Stimulated activated CD8-positive, alpha-beta memory T cell treated with anti-CD3 and anti-CD28 coated beads, Interleukin-2, amount 100 ng/mL, for 48 hours (primary cell): ENCODE measurements at places on chromosomes 13 and 19.
A peak's percentile ranks its signal among the peaks of the same experiment; 100 is the strongest.

DNA sequence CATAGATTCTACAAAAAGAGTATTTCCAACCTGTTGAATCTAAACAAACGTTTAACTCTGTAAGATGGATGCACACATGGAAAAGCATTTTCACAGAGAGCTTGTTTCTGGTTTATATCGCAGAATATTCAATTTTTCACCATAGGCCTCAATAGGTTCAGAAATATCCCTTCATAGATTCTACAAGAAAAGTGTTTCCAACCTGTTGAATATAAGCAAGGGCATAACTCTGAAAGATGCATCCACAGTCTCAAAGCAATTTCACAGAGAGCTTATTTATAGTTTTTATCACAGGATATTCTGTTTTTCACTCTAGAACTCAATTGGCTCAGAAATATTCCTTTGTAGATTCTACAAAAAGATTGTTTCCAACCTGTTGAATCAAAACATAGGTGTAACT is 1483.6 kb downstream of the UQCRFS1 start:
- no peak for DNase-seq

DNA sequence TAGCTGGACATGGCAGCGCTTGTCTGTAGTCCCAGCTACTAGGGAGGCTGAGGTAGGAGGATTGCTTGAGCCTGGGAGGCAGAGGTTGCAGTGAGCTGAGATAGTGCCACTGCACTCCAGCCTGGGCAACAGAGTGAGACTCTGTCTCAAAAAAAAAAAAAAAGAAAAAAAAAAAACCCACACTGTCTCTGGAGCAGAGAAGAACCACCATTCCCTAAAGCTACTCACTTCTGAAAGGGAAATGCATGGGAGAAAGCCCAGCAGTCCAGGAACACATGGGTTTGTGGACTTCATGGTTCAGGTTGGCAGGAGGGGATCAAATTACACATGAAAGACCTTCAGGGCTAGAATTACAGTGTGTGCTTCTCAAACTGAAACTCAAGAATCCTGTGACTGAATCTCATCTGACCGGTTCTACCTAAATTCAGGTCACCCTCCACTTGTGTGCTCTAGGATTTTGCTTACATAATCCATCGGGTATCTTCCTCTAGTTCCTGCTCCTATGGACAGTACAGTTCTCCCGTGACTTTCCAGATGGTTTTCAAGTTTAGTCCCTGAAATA is 30.2 kb upstream of the CPB2 start:
- no peak for DNase-seq

GRCh38 chr19:29120466-29120865 is 92.5 kb downstream of the UQCRFS1 start:
- no peak for DNase-seq

- DNase-seq = no peak
Observed at GRCh38 chr13:80338781-80339562, 2.0 kb downstream of the SPRY2 start.

DNA sequence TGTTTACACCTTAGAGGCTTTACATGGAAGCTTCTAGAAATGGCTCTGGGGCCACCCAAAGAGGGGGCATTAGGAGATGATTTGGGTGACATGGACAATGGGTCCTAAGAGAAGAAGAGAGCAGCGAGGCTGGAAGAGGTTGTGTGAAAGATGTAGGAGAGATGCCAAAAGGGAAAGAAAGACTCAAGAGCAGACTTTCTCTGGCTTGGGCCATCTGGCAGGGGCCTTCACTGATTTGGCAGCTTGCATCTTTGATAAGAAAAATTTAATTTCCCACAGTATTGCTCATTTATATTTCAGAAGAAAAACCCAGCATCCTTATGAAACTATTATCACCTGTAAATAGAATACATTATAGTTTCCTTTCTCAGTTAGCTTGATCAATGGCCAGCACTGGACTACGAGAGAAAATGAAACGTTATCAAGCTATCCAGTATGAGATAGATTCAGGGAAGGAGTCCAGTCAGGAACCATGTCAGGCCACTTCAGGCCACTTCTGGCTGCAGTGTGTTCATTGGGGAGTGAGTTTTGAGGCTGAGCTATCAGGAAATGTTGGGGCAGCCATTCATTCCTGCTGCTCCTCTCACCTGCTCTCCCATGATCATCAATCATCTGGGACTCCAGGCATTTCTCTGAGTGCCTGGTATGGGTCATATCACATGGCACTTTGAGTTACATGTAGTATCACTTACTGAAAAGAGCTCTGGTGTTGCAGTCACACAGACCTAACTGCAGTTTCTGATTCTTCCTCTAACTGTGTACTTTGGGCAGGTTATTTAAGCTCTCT is 10.3 kb downstream of the SCEL start:
- no peak for DNase-seq

DNA sequence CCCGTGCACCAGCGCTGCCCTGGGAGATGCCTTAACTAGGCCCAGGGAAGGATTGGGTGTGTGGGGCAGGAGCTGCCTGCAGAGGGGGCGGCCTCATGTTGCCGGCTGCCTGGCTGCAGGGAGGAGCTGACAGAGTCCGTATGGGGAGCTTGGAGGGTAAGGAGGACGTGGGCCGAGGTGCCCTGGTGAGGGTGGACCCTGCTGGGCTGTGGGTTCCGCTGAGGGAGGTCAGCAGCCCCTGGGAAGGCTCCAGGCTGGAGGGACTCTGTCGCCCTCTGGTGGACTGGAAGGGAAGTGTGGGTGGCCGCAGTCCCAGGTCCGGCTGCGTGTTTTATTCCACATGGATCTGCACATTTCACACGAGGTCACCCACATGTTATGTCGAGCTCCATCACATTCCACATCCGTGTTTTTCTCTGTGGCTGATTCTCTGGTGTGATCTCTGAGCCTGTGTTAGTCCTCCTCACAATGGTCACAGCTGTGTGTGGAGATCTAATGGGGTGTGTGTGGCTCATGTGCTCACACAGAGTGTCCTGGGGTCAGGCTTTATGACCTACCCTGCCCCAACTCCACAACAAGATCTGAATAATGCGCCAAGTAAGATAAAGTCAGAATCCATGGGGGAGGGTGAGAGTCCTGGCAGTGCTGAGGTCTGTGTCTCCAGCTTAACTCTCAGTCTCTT is 1.8 kb upstream of the CEACAM8 start:
- DNase-seq = peak; percentile 4

- no peak for DNase-seq
Observed at GRCh38 chr13:97975280-97975847, 21.9 kb downstream of the IPO5 start.

GRCh38 chr13:72403396-72404010 is 323.9 kb downstream of the MZT1 start:
- DNase-seq = no peak

GRCh38 chr19:33208371-33208895 is 14.3 kb downstream of the LRP3 start:
- no peak for DNase-seq

DNA sequence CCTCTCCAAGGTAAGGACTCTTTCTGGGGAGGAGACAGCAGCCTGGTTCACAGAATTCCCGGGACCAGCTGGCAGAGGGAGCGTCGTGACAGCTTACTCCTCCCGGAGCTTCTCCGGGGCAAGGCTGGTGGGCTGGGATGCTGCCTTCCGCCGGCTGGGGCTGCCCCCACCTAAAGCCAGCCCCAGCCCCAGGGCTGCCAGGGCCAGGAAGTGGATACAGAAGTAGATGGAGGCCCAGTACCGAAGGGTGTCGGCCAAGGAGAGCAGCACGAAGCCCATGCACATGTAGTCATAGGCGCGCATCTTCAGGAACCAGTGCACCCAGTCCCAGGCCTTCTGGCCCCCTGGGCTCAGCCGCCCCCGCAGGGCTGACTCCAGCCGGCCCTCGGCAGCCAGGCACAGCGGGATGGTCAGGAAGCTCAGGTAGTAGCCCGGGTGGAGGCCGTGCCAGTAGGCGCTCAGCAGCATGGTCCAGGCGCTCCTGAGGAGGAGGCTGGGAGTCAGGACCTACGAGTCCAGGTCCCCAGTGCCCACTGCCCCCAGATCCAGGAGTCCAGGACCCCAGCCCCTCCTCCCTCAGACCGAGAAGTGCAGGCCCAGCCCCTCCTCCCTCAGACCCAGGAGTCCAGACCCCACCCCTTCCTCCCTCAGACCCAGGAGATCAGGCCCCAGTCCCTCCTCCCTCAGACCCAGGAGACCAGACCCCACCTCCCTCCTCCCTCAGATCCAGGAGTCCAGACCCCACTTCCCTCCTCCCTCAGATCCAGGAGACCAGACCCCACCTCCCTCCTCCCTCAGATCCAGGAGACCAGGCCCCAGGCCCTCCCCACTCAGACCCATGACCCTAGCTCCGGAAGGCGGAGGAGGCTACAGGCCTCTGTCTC is 1.2 kb upstream of the TMC4 start:
- DNase-seq = no peak

DNA sequence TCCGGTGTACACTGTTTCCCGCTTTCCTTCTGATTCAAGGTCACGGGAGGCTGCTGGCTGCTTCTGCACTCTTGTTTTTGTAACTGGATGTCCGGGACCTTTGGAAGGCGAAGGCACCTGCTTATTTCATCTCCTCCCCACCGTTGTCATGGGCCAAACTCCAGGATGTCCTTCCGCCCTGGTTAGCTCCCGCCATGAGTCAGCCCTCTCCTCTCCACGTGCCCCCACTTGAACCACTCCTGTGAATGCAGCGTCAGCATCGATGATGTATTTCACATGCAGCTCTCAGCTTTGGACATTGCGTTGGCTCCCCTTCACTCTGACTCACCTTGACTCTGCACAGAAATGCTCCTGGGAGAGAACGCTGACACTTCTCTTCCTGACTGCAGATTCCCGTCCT is 5.5 kb upstream of the GALP start:
- no peak for DNase-seq

DNA sequence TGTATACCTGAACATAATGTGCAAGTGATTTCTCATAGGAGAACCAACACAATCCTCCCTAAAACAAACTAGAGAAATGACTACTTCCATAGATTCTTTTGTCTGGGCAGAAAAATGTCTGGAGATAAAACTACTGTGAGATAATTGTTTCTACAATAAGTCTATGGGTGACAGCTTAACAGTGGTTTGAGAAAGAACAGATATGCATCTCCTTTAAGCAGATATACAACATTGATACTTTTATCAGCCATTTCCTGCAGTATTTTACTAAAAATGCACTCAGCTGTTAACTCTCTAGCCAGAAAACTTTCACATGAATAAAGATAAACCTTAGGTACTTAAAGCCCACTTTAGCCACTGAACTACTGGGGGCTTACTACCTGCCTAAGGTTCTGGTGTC is 1132.4 kb downstream of the EFNB2 start:
- DNase-seq = no peak

DNA sequence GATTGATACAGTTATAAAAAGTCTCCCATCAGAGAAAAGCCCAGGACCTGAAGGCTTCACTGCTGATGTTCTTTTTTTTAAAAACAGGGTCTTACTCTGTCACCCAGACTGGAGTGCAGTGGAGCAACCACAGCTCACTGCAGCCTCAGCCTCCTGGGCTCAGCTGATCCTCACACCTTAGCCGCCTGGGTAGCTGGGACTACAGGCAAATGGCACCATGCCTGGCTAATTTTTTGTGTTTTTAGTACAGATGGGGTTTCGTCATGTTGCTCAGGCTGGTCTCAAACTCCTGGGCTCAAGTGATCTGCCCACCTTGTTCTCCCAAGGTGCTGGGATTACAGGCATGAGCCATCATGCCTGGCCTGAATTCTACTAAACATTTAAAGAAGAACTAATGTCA is 33.1 kb downstream of the TEX29 start:
- DNase-seq = no peak

GRCh38 chr13:89052699-89053098 is 1381.5 kb downstream of the SLITRK5 start:
- no peak for DNase-seq

GRCh38 chr13:105595471-105595870 is 940.0 kb downstream of the EFNB2 start:
- DNase-seq = no peak

GRCh38 chr19:611481-611868 is 21.8 kb downstream of the HCN2 start:
- DNase-seq = peak; percentile 67

- no peak for DNase-seq
Observed at GRCh38 chr13:73661687-73662425, 472.3 kb downstream of the KLF12 start.

DNA sequence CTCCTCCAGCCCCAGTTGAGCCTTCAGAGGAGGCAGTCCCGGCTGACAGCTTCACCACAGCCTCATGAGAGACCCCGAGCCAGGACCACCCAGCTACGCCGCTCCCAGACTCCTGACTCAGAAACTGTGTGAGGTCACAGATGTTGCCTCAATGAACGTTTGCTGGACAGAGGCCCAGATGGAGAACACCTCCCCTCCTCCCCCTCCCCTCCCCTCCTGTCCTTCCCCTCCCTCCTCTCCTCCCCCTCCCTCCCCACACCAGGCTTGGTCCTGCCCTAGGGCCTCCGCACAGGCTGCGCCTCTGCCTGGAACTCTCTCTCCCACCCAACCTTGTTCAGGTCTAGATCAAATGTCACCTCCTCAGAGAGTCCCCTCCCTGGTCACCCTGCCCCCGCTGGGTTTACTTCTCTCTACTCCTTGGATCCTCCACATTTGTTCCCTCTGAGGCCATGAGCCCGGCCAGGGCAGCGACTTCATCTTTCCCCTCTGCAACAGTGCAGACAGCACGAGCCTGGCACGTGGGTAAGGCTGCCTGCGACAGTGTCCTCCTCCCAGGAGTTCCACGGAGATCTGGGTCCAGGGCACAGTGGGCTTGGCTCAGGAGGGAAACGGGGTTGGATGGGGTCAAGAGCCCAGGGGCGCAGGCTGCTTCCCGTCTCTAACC is 17.4 kb downstream of the PIP5K1C start:
- no peak for DNase-seq

GRCh38 chr13:27047081-27047480 is 124.5 kb downstream of the USP12 start:
- DNase-seq = no peak

GRCh38 chr19:940591-941291 is 14.9 kb downstream of the ARID3A start:
- no peak for DNase-seq

DNA sequence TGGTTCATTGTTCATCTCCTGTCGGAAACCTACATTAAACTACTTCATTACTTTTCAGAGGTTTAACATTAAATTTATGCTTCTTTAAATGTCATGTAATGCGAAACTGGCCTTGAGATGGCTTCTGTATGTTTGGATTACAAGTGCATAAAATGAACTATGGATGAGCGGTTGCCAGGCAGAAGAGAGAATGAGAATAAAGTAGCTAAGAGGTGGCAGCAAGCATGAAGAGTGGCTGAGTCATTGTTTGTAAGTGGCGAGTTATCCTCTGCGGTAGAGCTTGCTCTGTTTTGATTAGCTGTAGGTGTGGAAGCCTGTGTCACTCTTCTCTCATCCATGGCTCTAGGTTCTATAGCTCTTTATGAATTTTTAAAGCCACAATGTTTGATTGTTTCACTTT is 1139.6 kb upstream of the PCDH9 start:
- DNase-seq = no peak

GRCh38 chr13:90760639-90761038 is 586.8 kb upstream of the MIR17HG start:
- DNase-seq = no peak

DNA sequence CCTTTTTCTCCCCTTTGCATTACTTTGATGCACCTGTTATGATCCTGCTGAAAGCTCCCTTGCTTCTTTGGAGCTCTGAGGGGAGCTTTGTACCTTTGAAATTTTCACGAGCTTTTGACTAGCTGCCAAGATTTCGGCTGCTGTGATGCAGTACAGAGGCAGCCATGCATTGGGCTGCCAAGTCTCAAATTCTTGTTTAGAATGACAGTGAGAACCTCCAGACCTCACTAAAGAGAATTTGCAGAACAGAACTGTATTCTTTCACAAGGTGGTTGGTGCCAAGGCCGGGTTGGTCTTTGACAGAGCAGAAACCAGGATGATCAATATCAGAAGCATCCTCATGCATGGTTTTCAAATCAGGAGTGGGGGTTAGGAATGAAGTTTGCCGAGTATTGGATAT is 414.8 kb downstream of the GPC5 start:
- no peak for DNase-seq

- no peak for DNase-seq
Observed at GRCh38 chr19:926589-927350, 935 bp downstream of the ARID3A start.
